Fibroblast of skin of right biceps (primary cell): ENCODE measurements at places on chromosomes 4 and X.

GRCh38 chr4:142554412-142554811 lies 291.7 kb downstream of the INPP4B start:
- no peak for DNase-seq

- DNase-seq: no peak
Measured at GRCh38 chr4:20899591-20899990, 199.3 kb downstream of the PACRGL start.

- peak; percentile 78 for DNase-seq
Measured at GRCh38 chr4:180828455-180829018, 1414.7 kb upstream of the TENM3 start.

DNA sequence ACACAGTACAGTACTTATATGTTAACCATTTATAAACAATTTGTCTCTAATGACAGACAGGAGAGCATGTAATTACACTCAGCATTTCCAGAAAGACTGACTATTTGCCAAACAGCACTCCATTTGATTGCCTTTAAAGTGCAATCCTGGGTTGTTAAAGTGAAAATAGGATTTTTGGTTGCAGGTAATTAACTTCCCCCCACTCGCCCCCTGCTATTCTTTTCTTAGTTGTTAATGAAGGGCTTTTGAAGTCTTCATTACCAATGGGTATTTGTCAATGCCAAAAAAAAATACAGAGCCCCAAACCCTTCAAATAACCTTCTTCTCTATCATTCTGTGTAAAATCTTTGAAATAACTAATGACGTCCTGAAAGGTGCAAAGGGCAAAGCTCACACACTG lies 825.6 kb downstream of the STPG2 start:
- no peak for DNase-seq

DNA sequence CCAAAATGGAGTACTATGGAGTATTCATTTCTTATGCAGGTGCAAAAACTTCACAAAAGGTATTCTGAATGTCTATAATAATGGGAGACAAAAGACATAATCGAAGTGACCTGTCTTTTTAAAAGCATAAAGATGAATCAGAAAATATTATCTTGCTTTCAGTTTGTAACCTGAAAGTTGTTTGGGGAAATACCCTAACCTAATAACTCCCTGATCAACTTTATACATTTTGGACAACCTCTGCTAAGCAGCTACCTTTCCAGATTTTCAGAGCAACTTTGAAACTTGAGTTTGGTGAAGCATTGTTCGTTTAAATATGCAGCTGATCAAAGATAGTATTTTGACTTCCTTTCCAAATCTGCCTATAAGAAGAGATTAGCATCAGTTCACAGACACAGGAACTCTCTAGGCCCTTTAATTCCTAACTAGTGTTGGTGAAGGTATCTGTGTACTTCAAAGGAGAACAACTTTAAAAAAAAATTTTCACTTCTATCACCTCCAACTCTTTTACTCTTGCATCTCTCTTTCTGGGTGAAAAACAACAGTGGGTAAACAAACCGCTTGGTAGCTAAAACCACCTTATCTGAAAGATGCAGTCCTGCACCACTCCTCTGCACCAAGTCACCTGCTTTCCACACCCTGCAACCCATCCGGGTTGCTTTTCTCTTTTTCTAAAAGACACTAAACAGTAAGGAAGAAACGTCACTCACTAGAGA lies 26.5 kb downstream of the CD40LG start:
- DNase-seq: no peak

DNA sequence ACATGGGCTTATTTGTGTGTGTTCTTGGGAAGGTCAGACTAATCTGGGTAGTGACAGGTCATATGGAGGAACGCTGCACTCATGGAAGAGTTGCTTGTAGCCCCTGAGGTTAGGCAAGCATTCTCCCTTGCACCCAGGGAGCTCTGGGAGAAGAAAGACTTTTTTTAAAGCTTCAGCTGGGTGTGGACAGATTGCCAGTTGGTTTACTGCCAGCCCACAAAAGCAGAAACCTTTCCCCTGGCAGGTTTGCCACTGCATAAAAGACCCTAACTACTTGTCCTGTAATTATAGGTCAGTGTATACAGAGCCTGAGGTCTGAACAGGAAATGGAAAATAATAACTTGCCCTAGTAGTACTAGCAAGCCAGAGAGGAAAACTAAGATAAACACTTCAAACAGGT lies 7.4 kb upstream of the NFKB1 start:
- no peak for DNase-seq

DNA sequence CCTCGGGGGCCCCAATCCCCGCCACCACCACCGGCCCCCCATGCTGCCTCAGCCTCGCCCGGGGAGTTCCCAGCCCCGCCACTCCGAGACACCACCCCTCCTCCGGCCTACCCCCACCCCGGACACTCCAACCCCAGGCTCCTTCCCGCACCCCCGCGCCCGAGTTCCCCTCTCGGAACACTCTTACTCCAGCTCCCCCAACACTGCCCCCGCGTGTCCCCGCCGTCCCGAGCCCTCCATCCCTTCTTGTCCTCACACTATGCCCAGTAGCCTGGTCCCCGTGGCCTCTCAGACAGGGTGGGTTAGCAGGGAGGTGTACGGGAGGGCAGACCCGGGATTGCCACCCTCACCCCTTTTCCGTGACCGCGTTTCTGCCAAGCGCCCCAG lies 276.1 kb downstream of the BCOR start:
- no peak for DNase-seq

DNA sequence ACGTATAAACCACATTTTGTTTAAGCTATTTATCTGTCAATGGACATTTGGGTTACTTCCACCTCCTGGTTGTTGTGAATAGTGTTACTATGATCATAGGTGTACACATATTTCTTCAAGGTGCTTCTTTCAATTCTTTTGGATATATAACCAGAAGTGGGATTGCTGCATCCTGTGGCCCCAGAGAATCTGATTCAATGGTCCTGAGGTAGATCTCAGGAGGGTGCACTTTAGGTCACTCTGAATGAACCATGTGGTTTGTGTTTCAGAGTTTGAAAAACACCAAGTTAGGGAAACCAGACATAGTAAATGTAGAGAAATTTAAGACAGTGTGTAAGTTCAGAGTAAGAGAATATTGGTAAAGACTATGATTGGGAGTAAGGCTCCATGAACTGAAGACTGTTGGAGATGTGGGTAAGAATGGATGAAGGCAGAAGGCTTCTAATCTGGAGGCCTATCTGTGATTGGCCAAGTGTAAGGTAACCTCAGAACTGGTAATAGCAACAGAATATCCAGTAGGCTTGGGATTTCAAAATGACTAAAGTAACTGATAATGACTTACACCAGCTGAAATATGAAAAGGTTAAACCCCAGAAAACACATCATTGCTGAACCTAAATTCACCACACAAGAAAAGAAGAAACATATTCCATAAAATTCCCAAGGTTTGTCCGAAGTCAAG lies 236.9 kb downstream of the CAMK2D start:
- no peak for DNase-seq

- no peak for DNase-seq
Measured at GRCh38 chrX:151279161-151279560, 102.8 kb downstream of the GPR50 start.

DNA sequence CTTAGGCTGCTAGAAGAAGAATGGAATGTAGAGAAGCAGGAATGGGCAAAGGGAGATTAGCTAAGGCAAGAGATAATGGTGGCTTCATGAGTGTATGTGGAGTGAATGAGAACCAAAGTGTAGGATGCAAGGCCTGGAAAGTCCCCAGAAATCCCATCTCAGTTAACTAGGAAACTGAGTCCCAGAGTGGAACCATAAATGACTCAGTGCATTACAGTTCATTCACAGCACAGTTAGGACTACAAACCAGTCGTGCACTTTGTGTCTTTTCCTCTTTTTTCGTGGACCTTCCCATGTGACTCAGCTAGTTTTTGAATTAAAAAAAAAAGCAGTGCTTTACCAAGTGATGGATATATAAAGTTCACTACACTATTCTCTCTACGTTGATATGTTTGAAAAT lies 27.7 kb upstream of the REST start:
- DNase-seq: no peak

GRCh38 chr4:123259676-123260646 lies 136.6 kb upstream of the SPRY1 start:
- no peak for DNase-seq

DNA sequence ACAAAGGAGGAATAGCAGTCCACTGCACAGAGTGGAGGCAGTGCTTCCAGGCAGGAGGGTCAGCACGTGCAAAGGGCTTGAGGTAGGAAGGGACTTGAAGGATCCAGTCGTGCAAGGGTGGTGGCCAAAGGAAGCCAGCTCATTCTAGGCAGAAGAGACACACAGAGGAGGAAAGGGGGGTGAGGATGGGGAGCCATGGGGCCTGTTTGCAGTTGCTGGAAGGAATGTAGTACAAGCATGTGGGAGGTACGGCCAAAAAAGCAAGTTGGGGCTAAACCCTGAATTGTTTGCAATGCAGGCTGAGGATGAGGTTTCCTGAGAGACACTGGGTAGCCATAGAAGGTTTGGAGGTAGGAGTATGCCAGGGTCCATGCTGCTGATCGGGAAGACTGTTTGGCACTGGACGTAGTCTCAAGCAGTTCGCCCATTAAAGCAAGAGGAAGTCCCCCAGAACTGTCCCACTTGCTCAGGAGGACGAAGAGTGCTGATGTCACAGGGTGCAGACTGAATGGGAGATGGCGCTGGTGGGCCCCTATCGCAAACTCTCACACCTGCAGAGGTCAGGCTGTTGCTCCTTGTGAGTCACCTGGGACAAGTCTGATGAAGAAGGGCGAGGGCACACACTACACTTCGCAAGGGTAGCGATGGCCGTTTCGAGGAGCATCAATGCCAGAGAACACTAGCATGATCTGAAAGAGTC lies 9.1 kb upstream of the MAN2B2 start:
- no peak for DNase-seq

DNA sequence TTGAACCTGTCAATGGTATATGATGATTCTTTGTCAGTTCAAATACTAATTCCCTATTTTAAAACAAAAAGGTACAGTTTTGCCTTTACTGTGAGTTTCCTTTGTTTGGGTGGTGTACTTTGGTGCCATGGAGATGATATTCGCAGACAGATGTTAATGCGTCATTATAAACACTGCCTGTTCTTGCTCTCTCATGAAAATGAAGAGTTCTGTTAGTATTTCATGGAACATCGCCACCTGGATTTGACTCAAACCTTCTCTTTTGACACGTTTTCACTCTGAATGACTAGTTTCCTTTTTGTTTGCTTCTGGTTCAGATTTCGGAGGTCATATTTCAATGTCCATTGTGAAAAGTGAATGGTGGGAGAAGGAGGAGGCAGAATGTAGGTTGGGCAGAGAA lies 6.9 kb upstream of the CTSO start:
- no peak for DNase-seq

DNA sequence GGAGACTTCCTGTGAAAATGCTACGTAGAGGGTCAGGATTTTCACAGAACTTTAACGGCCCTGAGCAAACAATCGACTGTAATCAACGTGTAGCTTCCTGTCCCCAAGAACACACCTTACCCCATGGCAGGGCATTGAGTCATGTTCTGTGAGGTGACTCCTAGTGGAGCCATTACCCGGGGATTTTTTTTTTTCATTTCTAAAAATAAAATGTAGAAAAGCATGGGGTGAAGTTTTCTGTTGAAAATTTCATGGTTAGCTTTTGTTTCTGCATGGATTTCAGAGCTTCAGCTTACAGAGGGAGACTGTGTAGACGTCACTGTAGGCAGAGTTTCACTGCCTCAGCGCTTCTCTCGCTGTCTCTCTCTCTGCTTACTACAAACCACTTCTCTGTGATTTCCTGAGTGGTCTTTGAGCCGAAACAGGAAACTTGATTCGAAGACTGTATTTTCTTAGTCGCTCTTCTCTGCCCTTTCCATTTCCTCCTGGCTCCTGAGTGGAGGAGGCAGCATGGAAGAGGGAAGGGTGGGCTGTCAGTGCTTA lies 111.7 kb downstream of the NFKB1 start:
- no peak for DNase-seq

- peak; percentile 10 for DNase-seq
Measured at GRCh38 chr4:94244087-94244828, 36.6 kb downstream of the SMARCAD1 start.

DNA sequence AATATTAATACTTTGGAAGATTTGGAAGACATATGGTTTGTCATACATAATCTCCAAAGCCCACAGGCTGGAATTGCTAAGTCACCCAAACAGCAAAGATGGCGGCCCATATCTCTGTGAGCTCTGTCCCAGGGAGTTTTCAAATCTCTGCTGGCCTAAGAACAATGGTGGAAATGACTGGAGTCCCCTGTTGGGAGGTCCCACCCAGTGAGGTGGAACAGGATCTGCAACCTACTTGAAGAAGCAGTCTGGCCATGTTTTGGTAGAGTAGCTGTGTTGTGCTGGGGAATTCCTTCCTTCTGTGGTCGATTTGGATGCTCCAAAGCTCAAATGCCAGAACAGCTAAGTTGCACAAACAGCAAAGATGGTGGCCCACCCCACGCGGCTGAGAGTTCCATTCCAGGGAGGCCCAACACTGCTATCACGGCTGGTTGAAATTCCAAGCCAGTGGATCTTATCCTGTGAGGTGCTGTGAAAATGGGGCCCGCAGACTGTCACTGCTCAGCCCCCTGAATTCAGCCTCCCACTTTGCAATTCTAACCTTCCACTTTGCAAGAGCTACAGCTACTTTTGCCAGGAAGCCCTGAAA lies 3.2 kb upstream of the UGT2B7 start:
- no peak for DNase-seq

DNA sequence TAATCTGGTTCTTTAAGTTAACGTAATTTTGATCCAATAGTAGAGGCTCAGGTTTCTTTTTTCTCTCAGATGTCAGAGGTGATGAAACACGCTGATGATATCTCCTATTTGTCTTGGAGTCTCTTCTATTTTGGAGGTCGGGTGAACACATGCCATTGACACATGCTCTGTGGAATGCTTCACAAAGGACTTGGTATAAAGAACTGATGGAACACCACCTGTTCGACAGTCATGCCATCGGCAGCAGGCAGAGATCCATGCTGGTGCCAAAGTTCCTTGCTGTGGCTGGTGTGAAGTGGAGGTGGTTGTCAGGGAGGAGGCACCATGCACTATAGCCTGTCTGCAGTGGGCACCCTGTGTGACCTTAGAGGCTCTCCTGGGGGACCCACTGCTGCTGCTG lies 94.9 kb downstream of the ATP8A1 start:
- no peak for DNase-seq

GRCh38 chr4:137656661-137657060 lies 124.4 kb upstream of the PCDH18 start:
- no peak for DNase-seq

- DNase-seq: no peak
Measured at GRCh38 chr4:146949559-146949958, 3.9 kb upstream of the TTC29 start.

GRCh38 chrX:118883994-118884393 lies 60.4 kb downstream of the ZCCHC12 start:
- no peak for DNase-seq

DNA sequence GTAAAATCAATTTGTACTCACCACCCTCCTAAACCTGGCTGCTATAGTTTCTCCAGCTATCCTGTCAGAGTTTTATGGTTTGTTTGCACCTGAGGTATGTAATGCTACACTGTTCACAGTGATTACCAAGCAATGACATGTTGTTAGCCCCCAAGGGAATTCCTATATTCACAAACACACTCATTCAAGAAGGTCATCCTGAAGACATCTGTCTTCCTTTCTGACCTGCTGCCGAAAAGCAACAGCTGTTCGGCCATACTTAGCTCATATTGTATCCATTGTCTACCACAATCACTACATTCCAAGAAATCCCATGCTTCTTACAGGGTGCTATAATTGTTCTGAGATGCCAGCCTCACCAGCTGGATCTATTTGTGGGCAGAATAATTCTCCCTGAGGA lies 160.1 kb upstream of the GYPA start:
- no peak for DNase-seq
